ENCODE measurements at places on chromosomes 1 and 21.

DNA sequence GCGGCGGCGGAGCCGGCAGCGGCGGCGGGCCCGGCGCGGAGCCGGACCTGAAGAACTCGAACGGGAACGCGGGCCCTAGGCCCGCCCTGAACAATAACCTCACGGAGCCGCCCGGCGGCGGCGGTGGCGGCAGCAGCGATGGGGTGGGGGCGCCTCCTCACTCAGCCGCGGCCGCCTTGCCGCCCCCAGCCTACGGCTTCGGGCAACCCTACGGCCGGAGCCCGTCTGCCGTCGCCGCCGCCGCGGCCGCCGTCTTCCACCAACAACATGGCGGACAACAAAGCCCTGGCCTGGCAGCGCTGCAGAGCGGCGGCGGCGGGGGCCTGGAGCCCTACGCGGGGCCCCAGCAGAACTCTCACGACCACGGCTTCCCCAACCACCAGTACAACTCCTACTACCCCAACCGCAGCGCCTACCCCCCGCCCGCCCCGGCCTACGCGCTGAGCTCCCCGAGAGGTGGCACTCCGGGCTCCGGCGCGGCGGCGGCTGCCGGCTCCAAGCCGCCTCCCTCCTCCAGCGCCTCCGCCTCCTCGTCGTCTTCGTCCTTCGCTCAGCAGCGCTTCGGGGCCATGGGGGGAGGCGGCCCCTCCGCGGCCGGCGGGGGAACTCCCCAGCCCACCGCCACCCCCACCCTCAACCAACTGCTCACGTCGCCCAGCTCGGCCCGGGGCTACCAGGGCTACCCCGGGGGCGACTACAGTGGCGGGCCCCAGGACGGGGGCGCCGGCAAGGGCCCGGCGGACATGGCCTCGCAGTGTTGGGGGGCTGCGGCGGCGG lies 1.0 kb downstream of the ARID1A start:
- DNase-seq, result peak; percentile 38

DNA sequence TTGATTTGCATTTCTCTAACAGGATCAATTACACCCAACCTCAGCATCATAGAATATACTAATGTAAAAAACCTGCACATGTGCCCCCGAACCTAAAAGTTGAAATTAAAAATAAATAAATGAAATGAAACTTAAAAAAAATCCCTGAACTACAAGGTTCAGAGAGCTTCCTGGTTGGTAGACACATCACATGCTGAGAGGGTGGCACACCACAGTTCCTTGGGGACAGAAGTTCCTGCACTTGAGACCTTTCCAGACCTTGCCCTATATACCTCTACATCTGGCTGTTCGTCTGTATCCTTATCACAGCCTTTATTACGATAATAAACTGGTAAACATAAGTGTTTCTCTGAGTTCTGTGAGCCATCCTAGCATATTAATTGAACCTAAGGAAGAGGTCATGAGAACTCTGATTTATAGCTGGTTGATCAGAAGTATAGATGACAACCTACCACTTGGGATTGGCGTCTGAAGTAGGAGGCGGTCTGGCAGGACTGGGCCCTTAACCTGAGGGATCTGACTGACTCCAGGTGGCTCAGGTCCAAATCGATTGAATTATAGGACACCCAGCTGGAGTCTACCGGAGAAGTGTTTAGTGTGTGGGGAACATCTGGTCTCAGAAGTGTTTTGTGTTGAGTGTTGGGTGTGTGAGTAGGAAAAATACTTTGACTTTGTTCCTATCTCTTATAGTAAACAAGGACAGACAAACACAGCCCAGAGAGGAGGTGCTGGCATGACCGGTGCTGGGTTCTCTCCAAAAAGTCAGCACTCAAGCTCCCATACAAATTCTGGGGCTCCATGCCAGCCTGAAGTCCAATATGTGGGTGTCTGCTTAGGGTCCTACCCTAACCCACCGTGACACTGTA lies 19.0 kb downstream of the C1orf115 start:
- no peak for DNase-seq

- no peak for DNase-seq
Measured at GRCh38 chr1:184567009-184567408, 180.2 kb downstream of the C1orf21 start.

- DNase-seq, result no peak
Measured at GRCh38 chr1:180675586-180675985, 43.8 kb downstream of the XPR1 start.

GRCh38 chr21:33688353-33688752 lies 46.1 kb downstream of the ITSN1 start:
- peak; percentile 55 for DNase-seq

GRCh38 chr1:154407198-154408091 lies 2.3 kb downstream of the IL6R start:
- DNase-seq, result no peak

DNA sequence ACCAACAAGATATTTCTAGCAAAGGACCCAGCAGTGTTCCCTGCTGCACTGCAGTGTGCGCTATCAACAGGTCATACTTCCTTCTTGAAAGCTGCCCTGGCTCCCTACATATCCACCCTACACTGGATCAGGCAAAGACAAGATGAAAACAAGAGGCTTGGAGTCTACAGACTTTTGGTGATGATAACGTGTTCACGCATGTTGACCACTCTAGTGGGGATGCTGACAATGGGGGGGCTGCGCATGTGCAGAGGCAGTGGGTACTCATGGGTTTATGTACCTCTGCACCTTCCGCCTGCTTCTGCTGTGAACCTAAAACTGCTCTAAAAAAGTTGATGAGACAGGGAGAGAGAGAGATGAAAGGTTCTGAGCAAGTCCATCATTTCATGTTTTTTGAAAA lies 5.5 kb downstream of the ENO1 start:
- no peak for DNase-seq

GRCh38 chr1:219790834-219791615 lies 137.3 kb downstream of the SLC30A10 start:
- no peak for DNase-seq

DNA sequence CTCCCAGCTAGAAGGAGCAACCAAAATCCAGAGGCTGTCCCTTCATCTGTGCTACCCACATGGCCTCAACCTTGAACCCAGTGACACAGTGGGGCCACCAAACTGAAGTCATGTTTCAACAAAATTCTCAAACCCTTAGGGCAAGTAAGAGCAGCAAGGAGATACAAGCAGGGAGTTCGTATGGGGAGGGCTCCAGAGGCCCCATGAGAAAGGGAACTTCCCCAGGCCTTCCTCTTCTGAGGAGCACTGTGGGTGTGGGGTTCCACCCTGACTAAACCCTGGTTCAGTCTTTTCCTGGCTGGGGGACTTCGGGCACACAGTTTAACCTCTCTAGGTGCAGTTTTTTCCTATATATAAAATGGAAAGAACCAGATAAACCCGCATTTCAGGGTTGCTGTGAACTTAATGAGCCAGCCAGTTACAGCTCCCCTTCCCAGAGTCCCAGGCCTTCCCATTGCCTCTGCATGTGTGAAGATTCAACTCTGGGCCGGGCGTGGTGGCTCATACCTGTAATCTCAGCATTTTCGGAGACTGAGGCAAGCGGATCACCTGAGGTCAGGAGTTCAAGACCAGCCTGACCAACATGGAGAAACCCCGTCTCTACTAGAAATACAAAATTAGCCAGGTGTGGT lies 8.0 kb upstream of the THEMIS2 start:
- no peak for DNase-seq

- no peak for DNase-seq
Measured at GRCh38 chr1:23837908-23838307, 12.7 kb upstream of the HMGCL start.

GRCh38 chr21:26776310-26777021 lies 68.7 kb downstream of the ADAMTS1 start:
- peak; percentile 25 for DNase-seq

DNA sequence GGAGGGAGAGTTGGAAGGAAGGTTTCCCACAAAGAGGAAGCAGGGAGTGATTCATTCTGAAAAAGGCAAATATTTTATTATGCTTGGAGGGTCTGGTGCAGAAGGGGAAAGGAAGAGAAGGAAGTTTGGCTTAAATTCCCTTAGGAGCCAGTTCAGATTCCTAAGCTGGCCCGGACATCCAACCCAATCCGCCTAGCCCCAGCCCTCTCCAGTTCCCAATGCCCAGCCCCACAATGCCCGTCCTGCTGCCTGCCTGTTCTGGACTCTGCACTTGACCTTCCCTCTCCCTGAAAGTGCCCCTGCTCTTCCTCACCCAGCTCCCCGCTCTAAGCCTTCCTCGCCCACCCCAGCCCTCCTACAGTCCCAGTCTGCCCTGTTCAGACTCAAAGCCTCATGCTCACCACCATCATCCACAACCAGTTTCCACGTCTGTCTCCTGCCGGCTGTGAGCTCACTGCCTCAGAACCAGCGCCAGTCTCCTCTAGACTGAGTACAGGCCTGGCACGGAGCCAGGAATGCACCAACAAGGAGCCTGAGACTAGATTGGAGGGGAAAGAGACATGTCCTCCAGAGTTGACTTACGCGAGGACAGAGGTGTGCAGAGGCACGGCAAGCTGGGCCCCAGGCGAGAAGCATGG lies 18.9 kb downstream of the CAPN2 start:
- DNase-seq, result peak; percentile 72

DNA sequence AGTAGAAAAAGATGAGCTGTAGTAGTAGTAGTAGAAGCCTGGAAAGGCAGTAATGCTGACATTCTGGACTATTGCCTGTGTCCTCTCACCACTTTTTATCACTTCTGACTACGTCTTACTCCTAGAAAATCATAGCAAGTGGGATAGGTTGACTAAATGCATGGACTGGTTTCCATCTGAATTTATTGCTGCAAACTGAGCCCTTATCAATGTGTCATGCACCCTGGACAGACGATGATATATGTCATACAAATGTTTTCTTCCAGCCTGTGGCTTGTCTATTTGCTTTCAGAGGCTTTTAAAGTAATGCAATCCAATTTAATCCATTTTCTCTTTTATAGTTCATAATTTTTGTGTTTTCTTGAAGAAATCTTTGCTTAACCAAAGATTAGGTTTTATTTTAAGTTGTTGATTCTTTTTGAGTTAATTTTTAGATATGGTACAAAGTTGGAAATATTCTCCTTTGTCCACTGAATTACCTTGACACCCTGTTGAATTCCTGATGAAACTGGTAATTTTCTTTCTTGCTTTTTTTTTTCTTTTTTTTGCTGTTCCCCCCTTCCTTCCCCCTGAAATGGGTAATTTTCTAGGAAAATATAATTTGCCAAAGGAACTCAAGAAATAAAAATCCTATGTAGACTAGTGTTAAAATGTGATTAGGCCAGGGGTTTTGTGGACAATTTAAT lies 47.1 kb downstream of the PHACTR4 start:
- DNase-seq, result no peak

- peak; percentile 75 for DNase-seq
Measured at GRCh38 chr1:212721388-212722247, 22.0 kb upstream of the BATF3 start.

DNA sequence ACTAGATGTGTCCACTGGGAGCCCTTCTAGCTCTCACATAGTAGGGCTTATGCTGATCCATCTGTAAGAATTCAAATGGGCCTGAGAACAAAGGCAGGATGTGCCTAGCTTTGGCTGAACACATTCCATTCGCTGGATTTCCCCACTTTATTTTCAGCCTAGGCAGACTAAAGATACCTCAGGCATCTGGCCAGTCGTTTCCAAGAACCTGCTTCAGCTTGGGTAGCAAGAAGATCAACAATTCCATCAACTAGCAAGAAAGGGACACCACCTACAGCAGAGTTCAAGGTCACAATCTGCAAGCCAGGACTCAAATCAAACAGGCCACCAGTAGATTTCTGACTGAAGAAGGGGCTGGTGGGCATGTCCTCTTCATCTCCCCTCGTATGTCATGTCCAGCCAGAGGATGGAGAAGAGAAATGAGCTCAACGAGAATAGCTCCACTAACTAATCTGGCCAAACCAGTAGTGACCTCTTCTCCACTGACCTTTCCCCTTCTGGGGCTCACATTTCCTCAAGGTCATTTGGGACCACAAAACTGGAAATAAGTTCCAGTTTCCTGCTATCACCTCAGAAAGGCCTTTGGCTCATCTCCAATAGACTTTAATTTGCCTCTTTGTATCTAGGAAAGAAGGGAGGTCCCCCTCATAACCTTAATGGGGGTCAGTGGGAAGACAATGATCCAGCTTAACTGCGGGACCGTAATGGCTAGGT lies 14.2 kb downstream of the TXNIP start:
- no peak for DNase-seq

DNA sequence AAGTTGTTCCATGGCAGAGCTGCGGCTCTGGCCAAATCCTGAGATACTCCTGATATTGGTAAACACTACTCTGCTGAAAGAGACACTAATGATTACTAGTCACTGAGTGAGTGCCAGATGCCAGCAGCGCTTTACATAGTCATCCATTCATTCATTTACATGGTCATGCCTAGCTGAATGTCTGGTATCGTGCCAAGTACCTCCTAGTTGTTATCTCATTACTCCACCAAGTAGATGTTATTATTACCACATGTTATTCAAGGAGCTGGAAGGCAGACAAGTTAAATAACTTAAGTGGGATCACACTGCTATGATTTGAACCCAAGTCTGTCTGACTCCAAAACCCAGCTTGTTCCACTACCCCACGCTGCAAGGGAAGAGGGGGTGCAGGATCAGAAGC lies 4.7 kb downstream of the OLFML2B start:
- peak; percentile 31 for DNase-seq
